ENCODE measurements at places on chromosomes 3 and 15.
A peak's percentile ranks its signal among the peaks of the same experiment; 100 is the strongest.

GRCh38 chr3:148750296-148750695, 52.6 kb downstream of the AGTR1 start:
- no peak for DNase-seq

DNA sequence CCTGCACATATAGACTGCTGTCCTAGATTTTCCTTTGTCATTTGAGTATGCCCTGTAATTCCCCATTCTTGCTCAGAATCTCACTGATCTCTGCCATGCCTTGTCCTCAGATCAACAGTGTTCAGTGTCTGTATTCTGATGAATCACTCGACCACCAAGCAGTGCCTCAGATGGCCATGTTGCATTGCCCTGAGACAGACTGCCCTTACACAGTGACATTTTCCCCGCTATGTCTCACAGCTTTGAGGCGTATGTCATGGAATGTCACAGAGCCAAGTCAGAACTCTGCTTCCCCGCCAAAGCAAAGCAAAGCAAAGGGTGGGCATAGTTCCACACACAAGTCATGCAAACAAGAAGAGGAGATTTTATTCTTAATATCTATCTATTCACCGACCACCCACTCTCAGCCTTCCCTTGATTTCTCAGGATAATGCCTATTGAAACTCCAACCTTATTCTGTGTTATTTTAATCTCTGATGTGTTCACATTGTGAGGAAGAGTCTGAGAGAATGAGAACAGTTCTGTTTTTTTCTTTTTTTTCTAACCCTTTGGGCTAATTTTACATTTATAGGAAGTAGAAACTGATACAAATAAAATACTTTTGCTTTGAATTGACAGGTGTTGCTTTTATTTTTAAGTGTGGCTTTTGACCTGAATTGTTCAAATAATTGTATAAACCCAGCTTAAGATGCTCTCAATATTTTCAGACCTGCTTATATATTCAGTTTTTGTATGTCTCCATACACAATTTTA, 16.9 kb upstream of the PSMD6 start:
- no peak for DNase-seq

DNA sequence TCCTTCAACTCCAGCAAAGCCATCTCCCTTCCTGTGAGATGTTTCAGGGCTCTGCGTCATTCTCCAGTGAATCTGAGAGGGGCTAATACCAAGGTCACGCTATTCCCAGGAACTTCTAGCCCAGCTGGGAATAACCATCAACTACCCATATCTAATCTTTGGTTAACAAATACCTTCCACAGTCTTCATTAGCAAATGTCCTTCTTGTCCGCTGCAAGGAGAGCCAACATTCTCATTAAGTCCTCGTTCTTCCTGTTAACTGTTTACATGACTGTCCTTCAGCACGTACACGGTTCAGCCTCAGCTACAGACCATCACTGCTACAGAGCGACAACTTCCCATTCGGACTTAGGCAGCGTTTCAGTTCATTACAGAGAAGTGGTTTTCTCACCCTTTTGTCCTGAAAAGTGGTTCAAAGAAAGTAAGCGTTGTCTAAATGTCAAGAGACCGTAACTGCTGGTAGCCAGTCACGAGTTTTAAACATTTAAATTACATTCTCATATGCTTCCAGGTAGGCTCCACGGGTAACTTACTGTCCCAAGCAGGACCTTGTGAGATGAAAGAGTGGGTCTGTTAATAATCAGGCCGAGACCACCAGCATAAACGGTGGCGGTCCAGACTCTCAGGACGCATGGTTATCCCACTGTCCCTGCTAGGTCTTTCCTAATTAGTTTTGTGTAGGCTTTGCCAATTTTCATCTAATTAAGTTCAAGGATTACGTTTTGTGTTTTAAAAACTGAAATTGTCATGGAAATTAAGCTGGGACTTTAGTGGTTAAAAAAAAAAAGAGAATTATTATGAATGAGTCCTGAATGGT, 63.8 kb downstream of the CHSY1 start:
- peak; percentile 52 for DNase-seq

DNA sequence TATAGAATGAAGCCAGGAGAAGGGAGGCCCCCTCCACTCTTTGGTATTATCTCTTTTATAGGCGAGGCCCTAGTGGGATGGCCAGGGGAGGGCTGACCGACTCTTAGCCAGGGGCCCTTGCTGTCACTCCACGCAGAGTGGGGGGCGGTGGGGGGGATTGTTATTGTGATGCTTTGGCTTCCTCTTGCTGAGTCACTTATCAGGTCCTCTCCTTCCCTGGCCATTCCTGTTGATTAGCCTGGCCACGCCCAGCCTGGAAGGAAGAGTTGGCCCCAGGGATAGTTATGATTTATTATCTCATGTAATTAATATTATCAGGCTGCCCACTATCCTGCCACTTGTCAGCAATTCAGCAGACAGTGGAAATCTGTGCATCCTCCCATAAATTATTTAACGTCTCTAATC, 25.5 kb upstream of the SKOR1 start:
- no peak for DNase-seq

DNA sequence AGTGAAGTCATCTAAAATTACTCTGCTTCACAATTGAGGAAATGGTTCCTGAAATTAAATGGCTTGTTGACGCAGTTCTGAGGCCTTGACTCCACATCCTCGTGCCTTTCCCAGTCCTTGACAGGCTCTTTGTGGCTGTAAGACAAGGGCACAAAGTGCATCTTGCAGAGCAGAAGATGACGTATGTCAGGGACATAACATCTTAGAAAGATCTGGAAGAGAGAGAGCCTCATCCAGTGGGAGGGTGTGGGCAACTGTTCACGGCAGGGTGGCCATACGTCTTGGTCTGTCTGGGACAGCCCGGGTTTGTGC, 91.0 kb downstream of the CHRNA7 start:
- no peak for DNase-seq

DNA sequence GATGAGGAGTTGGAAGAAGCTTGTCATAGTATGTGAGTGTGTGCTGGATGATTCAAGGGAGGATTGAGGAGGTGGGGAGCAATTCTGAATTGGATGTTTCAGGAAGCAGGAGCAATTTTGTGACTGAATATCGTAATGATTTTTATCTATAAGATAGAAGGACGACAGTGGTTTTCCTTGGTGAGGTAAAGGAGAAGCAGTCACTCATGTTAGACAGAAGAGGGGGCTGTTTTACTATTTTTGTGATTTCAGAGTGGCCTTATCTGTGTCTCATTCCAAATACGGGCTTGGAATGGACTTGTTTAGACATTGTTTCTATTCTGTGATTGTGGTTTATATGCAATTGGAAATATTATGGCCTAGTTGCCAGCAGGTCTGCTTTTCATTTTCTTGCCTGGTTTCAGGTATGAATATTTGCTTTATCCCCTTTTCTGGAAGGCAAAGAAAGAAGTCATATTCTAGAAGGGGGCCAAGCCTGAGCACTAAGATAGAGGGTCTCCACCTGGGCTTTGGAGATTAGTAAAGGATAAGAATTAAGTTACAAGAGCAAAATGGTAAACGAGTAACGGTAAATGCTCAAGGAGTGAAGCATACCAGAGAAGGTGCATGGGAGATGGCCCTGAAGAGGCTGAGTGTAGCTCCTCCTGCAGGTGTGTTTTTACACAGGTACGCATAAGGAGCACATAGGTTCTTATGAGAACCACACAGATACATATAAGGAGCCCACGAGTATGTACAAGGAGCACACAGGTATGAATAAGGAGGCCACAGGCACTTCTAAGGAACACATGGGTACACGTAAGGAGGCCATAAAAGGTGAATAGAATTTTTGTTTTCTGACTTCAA, 124.6 kb upstream of the KCNAB1 start:
- peak; percentile 20 for DNase-seq

- DNase-seq = no peak
Measured at GRCh38 chr3:51712963-51713362, 6.1 kb downstream of the GRM2 start.

DNA sequence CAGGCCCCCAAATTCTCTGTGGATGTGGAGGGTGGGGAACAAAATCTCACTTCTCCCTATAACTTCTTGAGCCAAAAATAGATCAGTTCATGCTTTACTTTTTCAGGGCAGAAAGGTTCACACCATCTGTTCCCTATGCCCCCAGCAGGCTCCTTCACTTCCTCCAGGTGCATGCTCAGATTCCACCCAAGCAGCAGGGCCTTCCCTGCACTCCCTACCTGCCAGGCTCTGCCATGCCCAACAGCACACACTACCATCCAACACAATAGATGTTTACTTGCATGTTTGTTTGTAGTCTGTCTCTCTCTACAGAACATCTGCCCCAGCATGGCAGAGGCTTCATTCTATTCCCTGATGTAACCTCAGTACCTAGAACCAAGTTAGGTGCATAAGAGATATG, 43.3 kb downstream of the GABRB3 start:
- DNase-seq = no peak

DNA sequence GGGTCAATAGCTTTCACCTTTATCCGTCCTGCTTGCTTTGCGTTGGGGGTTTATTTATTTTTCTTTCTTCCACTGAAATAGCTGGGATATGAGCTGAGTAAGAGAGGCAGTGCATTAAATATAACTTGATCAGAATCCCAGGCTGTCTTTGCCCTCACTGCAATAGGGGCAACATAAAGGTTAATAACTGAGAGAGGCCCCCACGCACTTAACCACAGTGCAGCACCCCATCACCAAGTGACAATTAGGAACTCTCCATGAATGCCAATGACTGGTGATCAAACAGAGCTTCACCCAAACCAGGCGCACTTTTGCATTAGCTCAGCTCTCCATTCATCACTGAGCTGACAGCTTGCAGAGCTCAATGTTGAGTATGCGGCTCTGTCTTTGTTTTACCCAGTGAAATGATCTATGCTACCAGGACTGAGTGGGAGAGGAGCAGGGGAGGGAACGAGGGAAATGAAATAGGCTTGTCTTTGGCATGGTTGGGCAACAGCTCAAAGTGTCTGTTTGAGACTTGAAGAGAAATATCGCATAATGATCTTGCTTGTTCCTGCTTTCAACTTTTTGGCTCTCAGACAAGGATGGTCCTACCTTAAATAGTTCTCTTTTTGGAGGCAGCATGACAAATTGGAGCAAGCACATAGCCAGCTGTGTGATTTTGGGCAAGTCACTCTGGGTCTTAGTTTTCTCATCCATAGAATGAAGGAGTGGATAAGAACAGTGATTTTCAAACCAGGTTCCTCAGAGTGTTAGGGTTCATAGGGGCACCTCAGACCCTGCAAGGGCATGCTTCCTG, 14.5 kb upstream of the GLCE start:
- DNase-seq = peak; percentile 89

DNA sequence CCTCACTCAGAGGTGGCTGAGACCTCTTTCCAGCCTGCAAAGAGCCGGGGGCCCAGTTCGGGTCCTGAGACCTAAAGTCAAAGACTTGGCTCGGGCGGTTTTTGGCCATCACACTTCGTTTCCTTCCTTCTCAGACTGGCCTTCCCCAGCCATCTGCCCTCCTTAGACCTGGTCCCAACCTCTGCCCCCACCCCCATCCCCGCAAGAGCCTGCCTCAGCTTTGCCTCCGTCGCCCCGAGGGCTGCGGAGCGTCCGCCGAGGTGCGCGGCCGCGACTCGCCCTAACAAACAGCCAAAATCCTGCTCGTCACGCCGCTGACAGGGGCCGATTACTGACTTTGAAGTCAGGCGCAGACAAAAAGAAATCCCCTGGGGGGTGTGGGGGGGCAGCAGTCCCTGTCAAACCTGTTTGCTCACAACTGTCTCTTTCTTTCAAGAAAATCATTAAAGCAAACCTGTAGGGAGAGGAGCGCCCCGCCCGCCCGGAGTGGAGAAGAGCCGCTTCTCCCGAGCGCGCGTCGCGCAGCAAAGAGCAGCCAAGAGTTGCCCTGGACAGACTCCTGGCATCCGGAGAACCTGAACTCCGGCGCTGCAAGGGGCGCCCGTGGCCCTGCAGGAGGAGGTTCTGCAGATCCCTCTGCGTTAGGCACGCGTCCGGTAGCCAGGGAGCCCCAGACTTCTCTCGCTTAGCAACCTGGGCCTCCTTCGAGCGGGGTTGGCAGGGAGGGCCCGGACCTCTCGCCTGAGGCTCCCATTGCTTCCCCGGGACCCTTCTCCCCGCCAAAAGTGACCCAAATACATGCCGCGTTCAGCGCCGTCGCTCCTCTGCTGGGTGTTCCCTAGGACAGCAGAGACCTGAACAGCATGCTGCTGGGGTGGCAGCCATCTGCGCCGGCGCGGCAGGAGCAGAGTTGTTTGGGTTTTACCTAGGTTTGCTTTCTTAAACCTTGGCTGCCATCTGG, 4.5 kb downstream of the SOX14 start:
- DNase-seq = no peak

GRCh38 chr3:27166888-27167287, 202.3 kb downstream of the NEK10 start:
- peak; percentile 5 for DNase-seq

DNA sequence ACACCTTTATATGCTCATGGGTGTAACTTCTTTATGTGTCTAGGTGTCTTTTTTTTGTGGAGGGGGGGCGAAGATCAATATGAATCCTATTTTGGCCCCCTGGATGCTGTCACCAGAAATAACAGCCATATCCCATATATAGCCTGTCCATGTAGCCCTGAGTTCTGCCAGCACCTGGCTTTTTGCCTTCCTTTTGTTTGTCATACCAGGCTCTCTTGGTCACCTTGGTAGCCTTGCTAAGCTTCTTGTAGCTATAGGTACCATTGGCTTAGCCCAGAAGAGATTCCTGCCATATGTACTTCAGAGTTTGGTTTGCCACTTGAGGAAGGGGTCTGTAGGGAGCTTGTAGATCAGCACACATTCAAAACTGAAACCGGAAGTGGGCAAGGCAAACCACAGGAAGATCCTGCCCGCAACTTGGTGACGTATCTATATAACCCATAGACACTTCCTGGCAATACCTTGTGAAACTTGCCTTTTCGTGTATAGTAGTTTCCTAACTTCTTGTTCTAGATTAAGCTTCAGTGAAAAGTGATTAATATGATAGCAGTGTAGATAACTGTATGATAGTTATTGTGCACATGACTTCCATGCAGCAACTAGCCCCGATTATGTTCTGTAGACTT, 11.9 kb downstream of the RASA2 start:
- DNase-seq = peak; percentile 50

- no peak for DNase-seq
Measured at GRCh38 chr3:143707848-143708247, 140.4 kb downstream of the SLC9A9 start.

DNA sequence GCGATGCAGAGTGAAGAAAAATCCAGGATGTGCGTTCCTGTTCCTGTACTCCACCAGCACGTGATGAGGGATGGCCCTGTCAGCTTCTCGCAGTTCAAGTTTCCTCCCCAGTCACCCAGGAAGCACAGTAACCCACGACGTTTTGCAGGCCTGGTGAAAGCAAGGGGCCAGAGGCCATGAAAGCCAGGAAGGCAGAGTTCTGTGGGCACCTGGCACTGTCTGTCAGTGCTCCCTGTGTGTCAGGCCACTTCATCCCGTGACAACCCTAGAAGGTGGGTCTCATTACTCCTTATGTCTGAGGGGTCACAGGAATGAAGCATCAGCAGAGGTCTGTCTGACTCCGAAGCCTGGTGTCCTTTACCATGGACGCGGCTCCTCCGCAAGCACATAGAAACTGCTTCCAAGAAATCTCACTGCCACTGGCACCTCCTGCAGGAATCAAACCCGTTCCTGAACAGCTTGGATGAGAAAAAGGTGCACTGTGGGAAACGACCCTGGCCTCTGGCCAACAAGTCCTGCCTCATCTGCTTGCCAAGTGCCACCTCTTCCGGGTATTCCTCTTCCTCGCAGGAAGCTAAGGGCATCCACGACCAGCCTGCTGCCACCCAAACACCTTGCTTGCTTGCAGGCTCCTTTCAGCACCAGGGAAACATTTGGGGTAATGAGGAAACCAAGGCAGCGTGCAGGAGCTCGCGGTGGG, 14.6 kb downstream of the RAB43 start:
- no peak for DNase-seq

- DNase-seq = no peak
Measured at GRCh38 chr3:24138876-24139256, 193.8 kb downstream of the NR1D2 start.

GRCh38 chr15:42591238-42591934, 16.0 kb downstream of the STARD9 start:
- DNase-seq = peak; percentile 68
